Islet precursor cell (in vitro differentiated cells): ENCODE measurements at places on chromosomes 16 and 17.

DNA sequence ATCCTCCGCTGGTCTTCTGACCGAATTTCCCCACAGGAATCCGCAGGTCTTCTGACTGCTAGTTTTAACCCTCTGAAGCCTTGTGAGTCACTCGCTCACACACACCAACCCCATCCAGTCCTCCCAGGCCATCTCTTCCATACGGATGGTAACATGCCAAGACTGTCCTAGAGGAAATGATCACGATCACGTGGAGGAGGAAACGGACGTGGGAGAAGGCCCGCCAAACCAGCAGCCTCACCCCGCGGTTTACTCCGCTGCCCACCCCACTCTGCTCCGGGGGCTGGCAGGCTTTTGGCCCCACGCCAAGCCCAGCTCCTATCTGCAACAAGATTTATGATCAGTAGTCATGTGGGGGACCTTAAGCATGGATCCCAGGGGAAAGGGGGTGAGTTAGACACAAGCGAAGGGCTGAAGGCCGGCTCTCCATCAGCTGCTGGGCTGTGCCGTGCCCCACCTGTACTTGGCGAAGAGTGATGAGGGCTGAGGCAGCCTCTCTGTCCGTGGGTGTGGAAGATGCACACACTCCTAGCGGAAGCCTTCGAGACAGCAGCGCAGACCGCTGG lies 1.5 kb upstream of the FAAP100 start:
- peak; percentile 78 for DNase-seq

GRCh38 chr17:80862978-80863377 lies 128.7 kb upstream of the CHMP6 start:
- DNase-seq = no peak

GRCh38 chr17:73749928-73750605 lies 105.8 kb upstream of the SDK2 start:
- DNase-seq = no peak

GRCh38 chr17:46962374-46962790 lies 16.7 kb downstream of the RPRML start:
- no peak for DNase-seq

- DNase-seq = no peak
These were observed 26.9 kb upstream of the HLF start for GRCh38 chr17:55237841-55238178.

DNA sequence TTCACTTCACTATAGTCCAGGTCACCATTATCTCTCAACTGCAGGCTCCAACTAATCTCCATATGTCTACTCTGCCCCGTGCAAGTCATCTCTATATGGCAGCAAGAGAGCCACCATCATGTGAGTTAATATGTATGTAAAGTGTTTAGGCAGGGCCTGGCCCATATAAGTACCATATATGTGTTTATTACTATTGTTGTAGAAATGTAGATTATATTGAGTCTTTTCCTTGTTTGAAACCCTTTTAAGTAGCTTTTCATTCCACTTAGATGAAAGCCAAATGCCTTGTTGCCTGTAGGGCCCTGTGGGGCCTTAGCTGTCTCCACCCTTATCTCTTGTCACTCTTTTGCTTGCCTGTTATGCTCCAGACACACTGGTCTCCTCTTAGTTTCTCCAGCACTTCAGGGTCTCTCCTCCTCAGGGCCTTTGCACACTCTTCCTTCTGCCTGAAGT lies 164.0 kb downstream of the PHKB start:
- no peak for DNase-seq

DNA sequence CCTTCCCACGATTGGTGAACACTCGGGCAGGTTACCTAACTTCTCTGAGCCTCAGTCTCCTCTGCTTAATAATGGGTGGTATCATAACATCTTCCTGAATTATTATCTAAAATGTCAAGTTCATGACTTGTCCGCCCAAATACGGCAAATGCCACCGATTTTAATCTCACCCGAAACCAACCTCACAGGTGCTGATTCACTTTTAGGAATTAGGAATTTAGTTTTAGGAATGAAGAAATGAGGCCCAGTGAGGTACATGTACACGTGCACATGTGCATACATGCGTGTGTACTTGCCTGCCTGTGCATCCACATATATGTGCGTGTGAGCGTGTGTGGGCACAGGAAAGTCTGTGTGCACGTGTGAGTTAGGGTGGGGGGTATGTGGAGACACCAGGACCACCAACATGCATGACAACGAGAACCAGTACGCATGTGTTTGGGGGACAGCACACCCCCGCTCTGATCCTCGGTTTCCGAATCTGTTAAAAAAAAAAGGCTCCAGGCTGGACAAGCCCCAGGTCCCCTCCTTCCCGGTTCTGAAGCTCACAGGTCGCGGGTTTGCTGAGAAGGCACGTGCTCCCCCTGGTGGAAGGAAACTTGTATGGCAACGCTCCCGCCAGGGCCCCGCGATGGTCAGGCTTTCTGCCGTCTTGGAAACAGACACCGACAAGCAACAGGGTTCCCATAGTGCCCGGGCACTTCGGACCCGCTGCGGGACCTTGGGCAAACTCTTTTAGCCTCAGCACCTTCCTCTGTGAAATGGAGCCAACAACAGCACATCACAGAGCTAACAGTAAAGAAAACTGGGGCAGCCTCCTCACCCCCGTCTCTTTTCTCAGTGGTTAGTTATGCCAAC lies 219.2 kb downstream of the RBFOX3 start:
- DNase-seq = peak; percentile 93

- no peak for DNase-seq
These were observed 185.7 kb downstream of the IRX5 start for GRCh38 chr16:55116165-55116920.

DNA sequence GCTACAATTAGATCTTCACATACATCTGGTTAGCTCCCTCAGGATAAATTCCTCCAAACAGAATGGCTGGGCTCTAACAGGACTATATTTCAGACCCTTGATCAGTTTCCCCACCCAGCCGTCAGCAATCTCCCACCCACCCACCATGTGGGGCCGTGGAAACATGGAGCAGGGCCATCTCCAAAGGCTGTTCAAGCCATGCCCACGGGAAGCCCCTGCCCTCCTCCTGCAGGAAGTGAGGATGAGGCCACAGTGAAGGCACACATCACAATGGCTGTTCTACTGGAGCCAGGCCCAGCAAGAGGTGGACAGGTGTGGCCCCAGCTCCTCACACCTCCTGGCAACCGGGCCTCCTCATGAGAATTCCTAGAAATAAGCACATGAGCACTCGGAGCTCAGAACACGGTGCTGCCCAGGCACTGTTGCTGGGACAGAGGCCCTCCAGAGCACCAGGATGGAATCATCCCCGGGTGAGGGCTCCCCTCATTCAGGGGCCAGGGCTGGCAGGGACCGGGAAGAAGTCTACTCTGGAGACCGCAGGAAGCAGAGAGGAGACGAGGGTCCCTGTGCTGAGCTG lies at the start of gene LITAFD:
Gene LITAFD (plus strand): TSS at position 311 of the 577 bp plus-strand sequence. CDS start 2,005 bp downstream, outside the sequence.
- no peak for DNase-seq

DNA sequence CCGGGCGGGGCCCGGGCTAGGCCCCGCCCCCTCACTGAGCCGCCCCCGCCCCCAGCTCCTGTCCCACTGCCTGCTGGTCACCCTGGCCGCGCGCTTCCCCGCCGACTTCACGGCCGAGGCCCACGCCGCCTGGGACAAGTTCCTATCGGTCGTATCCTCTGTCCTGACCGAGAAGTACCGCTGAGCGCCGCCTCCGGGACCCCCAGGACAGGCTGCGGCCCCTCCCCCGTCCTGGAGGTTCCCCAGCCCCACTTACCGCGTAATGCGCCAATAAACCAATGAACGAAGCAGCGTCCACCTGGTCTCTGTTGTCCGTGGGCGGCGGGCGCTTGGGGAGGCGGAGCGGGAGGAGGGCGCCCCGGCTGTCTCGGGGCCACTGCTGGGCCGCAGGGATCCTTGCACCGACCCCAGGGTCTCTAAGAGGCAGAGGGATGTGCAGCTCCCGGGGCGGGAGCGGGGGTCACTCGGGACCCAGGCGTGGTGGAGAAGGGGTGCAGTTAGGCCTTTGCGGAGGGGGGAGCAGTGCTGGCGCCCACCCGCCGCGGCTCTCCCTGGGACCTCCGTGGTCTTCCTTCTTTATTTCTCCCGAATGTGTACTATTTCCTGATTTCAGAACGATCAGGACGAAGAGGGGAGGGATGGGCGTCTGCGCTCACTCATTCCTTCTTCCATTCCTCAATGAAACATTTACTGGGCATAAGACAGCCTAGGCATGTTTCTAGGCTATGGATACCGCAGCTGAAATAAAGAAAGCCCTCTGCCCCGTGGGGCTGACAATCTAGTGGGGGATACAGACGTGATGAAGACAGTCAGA lies 2.0 kb downstream of the HBZ start:
- DNase-seq = peak; percentile 70

DNA sequence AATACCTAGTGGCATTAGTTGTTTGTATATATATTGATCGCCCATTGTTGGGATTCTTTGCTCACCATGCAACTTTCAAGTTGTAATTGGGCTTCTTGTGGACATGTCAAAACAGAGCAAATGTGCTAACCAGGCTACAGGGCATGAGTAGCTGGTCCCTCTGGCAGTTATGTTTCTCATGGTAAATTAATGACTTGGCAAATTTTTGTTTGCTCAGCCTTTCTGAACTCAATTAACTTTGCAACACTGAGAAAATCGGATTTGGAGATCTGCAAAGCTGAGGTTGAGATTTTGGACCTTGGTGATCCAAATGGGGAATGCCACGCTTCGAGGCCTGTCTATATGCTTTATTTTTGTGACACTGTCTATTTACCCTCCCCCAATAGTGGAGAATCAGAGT lies 138.5 kb upstream of the PIRT start:
- no peak for DNase-seq

DNA sequence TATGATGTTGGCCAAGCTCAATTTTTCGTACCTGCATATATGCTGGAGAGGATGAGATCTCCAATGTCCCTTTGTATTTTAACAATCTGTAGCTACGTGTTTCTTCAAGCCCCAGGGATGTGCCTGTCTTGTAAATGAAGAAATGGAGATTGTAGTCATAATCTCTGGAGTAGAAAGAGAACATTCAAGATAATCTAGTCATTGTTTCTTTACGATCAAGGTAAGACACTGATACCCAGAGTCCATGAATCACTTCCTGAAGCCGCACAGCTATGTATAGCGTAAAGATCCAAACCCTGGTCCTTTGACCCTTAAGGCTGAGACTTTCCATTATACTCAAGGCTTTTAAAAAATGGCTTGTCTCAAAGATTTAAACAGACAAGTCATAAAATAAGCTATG lies 205.5 kb downstream of the HS3ST3B1 start:
- no peak for DNase-seq

DNA sequence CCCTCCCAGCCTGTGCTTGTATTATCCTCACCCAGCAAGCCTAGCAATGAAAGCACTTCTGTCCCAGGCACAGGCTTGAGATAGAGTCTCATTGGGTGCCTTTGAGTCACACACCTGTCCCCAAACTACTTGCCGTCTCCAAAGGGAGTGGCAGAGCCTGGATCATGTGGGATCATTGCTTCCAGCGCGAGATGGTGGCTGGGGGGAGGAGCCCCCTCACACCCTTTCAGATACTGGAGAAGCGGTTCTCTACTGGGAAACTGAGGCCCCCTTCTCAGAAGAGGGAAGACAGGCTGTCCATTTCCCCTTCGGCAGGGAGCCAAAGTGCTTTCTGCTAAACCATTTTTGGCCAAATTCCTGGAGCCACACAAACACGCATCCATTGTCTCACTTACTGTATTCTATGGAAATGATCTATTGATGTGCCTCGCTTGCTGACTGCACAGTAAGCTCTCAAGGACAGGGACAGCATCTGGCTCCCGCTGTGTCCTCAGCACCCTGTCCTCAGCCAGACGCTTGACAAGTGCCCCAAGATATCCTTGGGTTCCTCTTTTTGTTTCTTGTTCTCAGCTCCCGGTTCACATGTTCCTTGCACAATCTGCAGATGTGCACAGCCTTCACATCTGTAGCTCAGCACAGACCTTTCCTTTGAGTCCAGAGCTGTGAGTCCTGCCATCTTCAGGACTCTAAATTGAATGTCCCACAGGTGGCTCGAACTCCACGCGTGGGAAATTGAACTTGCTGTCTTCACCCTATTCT lies 26.0 kb upstream of the DLX3 start:
- peak; percentile 49 for DNase-seq

DNA sequence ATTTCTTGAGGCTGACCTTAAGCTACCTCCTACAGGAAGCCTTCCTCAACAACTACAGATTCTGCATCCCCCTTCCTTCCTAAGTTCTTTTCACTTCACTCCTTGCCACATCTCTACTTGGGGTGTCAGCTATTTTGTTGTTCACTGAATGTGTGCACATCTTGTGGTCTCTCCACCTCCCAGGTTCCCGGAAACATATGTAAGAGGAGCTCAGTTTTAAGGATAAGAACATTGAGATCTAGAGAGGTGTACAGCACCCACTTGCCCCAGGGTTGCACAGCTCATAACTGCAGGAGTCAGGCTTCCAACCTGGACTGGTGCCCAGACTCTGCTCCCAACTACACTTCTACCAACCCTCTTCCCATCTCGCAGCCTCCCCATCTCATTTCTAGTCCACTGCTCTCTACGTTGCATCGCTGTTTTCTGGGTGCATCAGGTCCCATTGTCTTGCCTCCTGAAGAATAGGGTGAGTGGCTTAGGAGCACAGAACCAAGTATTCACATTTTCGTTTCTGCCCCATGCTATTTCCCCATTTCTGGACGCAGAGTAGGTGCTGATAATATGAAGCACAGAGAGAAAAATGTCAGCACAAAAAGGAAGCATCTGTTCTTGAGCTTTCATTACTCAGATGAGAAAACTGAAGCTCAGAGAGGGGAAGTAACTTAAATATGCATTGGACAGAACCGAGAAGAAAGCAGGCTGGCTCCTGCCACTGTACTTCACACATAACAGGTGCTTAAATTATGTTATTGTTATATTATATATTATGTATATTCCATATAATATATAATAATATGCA lies 292.0 kb upstream of the CCL2 start:
- DNase-seq = no peak

DNA sequence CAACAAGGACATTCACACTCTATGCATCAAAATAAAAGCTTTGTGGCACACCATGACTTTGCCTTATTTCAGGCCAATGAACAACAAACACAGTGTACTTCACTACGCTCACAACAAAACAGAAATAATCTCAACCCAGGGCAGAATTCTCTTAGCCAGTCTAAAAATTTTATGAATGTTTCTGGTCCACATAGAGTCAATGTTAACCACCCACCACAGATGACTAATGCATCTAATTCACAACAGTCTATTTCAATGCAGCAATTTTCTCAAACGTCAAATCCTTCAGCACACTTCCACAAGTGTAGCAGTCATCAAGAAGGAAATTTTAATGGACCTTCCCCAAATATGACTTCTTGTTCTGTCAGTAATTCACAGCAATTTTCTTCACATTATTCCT lies 101.7 kb downstream of the CHD9 start:
- no peak for DNase-seq

- peak; percentile 82 for DNase-seq
These were observed 57.2 kb upstream of the CACNG5 start for GRCh38 chr17:66777689-66778225.

GRCh38 chr16:2829501-2830354 lies at the start of gene ZG16B:
ZG16B (plus strand) TSS chr16:2830303; CDS start chr16:2830442, 139 bp downstream.
- no peak for DNase-seq
